ENCODE measurements at places on chromosomes 2 and 18.

- no peak for DNase-seq
Measured at GRCh38 chr2:222875482-222875881, 14.6 kb downstream of the ACSL3 start.

DNA sequence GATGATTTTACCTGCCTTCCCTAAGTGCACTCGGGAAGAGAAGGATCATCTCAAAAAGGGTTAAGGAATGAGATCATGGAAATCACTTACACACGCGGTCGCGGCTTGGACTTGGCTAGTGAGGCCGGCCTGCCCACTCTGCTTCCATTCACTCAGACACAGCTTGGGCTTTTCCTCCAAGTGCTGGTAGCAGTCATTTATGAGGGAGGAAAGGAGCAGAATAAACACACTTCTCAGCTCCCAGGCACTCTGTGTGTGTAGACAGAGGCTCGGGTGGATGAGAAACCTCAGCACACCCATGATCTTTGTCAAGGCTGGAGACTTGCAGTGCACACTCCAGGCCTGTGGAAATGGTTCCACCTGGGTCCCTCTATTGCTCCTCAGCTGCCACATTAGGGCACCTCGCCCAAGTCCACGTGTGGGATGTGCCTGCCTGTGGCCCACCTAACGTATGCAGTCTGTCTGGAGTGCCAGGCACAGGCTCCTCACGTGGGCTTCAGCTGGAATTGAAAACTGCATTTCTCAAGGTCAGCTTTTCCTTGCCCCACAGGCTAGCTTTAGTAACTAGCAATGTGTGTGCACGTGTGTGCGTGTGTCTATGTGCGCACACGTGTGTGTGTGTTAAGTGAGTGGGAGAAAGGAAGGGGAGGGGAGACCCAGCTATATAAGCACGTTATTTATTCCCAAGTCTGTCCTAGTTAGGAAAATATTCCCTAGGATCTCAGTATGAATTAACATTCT lies 288.4 kb downstream of the SOX11 start:
- no peak for DNase-seq

DNA sequence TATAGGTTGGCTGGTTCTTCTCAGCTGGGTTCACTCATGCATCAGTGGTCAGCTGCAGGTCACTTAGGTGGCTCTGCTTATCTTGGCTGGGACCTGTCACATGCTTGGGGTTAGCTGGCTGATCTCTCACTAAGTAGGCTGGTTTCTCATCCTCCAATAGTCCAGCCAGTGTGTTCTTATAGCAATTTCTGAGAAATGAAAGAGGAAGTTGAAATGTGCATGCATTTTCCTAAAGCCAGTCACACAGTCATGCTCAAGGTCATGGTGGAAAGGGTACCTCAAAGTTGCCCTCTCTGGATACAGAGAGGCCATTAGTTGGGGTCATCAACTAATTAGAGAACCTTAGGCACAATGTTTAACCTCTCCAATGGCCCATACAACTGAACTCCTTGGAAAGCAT lies 64.4 kb downstream of the KLHL29 start:
- DNase-seq = no peak

DNA sequence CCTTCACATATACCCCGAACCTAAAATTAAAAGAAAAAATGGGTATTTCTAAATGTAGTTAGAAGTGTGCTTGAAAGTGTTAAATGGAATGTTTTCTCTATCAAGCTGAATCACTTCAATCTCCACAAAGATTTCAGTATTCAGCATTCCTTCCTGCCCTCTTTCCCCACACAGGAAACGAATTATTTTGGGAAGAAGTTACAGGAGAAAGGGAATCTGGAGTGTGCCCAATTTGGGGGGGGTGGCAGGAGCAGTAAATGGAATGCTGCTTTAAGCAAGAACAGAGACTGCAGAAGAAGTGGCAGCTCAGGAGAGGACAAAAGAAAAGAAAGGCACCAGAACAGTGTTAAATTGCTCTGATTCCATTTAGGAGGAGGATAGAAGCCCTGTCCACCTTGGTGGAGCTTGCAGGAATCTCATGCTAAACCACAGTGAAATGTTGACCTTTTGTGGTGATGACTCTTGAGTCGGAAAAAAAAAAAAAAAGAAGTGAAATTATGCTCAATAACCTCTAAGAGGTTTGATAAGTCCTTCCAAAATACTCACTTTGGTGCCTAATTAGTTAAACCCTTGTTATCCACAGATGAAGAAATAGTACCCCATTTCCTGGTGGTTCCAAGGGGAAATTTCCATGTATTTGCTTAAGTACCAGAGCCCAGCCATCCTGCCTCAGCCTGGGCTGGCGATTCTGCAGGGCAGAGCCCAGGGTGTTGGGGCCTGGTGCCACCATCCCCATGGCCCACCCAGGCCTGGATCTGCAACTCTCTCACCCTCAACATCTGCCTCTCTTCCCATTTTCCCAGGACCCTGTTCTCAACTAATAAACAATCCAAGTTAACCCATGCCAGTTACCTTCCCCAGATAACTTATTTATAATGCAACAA lies 56.5 kb downstream of the MYO5B start:
- no peak for DNase-seq

GRCh38 chr18:77316641-77317040 lies 67.0 kb downstream of the GALR1 start:
- DNase-seq = no peak

DNA sequence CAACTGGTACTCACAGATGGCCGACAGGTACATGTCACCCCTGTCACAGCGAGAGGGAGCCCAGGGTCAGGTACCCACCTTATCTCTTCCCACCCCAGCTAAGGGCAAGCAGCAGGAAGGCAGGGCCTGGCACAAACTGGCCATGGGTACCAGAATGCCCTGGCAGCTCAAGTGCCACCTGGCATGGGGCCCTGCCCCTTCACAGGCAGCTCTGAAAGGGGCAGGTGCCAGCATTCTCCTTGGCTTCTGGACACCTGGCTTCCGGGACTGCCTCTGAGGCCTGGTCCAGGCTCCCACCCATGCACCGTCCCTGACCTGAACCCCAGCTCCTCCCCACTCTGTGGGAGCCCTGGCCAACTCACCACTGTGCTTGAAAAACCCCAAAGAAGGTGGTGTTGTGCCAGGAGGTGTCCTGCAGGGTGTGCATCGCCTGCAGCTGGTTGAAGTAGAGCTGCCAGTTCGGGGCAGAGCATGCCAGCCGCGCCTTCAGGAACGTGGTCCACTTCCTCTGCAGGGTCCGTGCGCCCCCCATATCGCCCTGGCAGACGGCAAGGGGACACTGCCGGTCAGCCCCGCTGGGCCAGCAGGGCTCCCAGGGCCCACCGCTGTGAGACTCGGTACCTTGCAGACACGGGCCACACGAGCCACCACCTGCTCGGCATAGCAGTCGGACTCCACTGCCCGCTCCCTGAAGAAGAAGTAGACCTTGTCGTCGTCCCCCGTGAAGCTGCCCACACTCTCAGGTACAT lies 5.4 kb downstream of the SEMA4C start:
- DNase-seq = no peak
